CD4-positive, alpha-beta T cell treated with Interleukin-4 for 1 hour (primary cell): ENCODE measurements at places on chromosomes 7 and 10.

DNA sequence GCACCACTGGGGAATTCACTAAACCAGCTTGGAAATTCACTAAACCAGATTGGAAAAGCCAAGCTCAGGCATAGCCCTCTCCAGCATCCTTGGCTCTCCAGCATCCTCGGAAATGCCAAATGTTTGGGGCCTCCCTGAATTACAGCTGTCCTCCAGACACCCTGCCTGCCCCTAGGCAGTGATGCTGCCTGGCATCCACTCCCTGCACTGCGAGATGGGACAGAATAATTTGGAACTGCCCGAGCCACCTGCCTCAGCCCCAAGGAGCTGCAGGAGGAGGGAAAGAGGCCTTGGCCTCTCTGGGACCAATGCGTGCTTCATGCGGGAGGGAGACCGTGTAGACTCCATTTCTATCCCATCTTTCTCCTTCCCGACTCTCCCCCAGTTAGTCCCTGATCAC is 64.3 kb downstream of the INSIG1 start:
- no peak for DNase-seq

- no peak for DNase-seq
These were observed 4.2 kb upstream of the NANOS1 start for GRCh38 chr10:119025336-119025735.

DNA sequence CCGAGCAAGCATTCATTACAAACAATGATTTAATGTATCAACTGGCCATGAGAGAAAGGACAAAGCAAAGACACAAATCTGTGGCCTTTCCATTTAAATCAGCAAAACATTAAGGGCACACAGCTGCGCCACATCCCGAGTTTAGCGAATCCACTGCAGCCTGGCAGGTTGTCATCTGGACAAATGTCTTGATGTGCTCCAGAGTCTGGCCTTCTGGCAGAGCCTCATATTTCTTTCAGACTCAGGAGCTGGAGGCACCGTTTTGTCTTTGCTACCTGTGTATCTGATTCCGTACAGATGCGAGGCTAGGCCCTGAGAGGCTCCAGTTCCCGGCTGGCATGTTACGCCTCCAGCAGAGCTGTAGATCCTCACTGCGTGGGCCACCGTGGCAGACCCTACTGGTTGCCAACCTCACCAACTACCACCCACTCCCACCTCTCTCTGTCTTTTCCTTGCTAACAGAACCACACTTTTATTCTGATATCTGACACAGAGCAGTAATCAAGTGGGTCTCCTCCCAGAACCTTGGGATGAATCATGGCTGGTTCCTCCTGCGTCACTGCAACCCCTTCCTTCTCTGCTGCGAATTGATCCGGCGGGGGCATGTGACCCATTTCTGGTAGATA is 40.9 kb upstream of the EFCAB10 start:
- no peak for DNase-seq

DNA sequence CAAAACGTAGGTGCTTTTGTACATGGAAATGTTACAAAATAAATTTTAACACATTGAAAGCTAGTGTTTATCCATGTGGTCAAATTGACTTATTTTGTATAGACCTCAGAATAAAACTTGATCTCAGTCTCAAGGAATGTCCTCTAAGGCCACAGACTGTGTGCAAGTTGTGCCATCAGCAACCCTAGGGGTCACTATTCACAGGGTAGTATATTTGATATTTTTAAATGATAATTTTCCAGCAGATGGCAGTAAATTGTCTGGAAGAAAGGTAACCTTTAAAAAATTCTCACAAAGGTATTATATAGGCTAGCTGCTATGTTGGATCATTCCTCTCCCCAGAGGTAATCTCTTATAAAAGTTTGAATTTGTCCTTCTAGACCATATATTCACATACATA is 12.9 kb upstream of the SNX10 start:
- peak; percentile 59 for DNase-seq

- no peak for DNase-seq
These were observed 187.2 kb upstream of the CELF2 start for GRCh38 chr10:10830293-10830986.

DNA sequence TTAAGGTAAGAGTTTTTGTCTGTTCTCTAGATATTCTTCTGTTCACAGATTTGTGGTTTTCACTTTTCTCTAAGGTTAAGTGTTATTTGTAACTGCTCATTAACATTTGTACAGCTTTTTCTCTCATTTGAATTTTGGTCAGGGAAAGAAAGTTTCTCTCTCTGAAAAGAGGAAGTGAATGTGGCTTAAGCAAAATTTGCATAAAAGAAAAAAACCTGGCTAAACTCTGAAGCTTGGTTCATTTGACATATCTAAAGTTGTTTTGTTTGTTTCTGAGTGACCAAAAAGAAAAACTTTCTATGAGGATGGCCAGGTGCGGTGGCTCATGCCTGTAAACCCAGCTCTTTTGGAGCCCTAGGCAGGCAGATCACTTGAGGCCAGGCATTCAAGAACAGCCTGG is 22.0 kb upstream of the SLC26A4 start:
- no peak for DNase-seq

- DNase-seq = no peak
These were observed 8.5 kb downstream of the NRP1 start for GRCh38 chr10:33325929-33326328.

- no peak for DNase-seq
These were observed 38.9 kb upstream of the SLF2 start for GRCh38 chr10:100873827-100874326.

DNA sequence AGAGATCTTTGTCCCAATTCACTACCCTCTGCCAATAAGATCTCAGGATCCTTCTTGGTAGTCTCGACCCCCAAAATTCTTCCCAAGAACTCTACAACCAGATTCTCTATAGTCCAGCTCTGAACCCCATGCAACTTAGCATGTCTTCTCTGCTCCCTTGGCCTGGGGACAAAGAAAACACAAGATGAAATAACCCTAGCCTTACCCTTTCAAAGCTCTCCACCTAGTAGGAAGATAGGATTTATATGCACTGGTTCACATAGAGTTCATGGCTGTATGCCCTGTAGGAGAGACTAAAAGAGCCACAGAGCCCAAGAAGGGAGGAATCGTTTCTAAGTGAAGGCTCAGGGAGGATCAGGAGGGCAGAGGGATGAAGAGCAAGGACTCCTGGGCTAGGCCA is 96.1 kb downstream of the PPP1R3C start:
- DNase-seq = no peak

DNA sequence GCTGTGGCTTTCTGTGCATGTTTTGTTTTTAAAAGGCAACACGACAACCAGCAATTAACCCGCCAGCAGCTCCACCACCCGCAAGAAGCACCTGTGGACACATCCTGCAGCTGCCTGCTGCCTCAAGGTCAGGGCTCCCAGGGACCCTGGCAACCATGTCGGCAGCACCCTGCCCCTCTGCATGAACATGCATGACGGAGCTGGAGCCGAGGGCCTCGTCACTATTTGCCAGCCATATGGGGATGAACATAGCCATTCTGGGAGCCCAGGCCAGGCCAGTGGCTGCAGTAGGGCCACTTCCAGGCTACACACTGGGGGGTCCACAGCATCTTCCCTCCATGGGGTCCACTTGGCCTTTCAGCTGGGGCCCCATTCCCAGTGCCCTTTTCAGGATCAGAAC is 52.9 kb downstream of the CAMK2B start:
- DNase-seq = no peak

- DNase-seq = no peak
These were observed 52.2 kb downstream of the CPEB3 start for GRCh38 chr10:92238586-92239098.

DNA sequence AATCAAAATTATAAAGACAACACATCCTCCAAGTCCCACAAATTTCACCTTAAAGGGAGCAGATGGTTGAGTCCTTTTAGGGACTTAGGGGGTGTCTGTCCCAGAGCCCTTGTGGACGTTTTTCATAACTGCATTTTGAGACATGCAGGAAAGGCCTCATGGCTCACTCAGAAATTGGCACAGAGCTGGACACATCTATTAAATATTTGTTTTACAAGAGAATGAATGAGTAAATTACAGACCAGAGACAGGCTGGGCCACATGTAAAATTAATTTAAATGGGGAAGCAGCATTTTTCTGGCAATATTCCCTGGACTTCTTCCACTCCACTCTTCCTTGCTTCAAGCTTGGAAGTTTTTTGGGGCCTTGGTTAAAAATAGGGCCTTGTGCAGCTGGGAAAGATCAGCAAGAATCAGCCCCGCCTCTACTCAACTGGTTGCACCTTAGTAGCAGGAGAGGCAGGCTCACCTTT is 20.0 kb downstream of the LAMB1 start:
- DNase-seq = no peak

- DNase-seq = no peak
These were observed 22.5 kb upstream of the UBE2H start for GRCh38 chr7:129975309-129975708.

- DNase-seq = no peak
These were observed 730.0 kb upstream of the SORCS1 start for GRCh38 chr10:107894516-107894915.

GRCh38 chr7:73520673-73521635 is 1.1 kb downstream of the BAZ1B start:
- DNase-seq = peak; percentile 7

- DNase-seq = peak; percentile 50
These were observed 8.1 kb upstream of the OLAH start for GRCh38 chr10:15035385-15036301.

- DNase-seq = no peak
These were observed 193.9 kb upstream of the PPP2R2D start for GRCh38 chr10:131706952-131707351.

GRCh38 chr7:24574386-24574785 is 1.1 kb downstream of the PALS2 start:
- no peak for DNase-seq

DNA sequence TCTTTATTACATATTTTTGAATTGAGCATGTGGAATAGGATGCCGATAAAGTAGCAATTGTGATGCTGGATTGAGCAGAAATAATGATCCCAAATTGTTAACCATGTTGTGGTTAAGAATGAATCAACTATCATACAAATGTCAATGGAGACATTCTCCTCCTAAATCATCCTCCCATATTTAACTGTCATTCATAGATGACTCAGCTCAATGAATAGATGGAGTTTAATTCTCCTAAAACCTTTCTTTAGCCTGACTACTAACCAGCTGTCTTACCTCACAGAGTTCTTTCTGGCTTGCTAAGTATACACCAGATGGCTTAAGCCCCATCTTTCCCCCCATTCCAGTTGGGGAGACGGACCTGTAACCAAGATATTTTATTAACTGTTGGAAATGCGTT is 23.4 kb upstream of the NPS start:
- no peak for DNase-seq

DNA sequence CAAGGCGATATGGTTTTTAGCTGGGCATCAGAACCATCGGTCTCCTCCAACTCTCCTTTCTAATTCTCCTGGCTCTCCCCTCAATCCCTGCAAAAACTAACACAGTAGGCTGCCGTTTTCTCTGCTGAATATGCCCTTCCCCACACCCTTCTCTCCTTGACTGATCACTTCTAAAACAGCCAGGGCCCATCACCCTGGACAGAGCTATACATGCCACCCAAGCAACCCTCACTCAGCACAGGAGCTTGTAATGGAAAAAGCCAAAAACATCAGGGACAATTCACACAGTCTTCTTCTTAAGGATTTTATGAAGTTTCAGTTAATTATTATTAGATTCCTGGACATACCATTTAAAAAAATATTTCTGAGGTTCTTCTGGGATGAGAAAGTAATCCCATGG is 61.5 kb downstream of the PIK3AP1 start:
- DNase-seq = no peak

DNA sequence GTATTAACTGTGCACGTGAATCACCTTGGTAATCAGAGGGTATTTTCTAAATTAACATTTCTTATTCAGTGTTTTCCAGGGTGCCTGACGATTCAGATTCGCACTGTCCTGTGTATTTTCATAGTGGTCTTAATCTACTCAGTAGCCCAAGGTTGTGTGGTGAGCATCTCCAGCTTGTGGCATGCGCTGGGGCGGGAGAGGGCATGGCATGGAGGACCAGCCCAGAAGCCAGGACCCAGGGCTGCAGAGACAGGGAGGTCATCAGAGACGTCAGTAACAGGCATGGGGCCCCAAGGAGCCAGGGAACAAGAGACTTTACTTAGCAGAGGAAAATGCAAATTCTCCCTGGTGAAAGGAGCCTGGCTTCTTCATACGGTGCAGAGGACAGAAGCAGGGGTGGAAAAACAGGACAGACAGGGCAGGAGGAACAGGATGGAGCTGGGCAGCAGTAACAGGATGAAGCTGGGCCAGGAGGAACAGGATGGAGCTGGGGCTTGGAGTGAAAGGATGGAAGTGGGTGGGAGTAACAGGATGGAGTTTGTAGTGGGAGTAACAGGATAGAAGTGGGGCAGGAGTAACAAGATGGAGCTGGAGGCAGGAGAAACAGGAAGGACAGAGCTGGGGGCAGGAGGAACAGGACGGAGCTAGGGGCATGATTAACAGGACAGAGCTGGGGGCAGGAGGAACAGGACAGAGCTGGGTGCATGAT is 110.9 kb downstream of the ADCY1 start:
- DNase-seq = no peak

GRCh38 chr7:101784292-101785127 is 32.9 kb upstream of the CUX1 start:
- DNase-seq = no peak

GRCh38 chr7:151367284-151367683 is 25.7 kb downstream of the NUB1 start:
- no peak for DNase-seq

GRCh38 chr10:124671486-124672075 is 72.6 kb downstream of the FAM53B start:
- peak; percentile 49 for DNase-seq

- DNase-seq = peak; percentile 19
These were observed 104.4 kb upstream of the ZNF92 start for GRCh38 chr7:65269150-65269856.

- DNase-seq = no peak
These were observed 115.5 kb upstream of the DIP2C start for GRCh38 chr10:804787-805619.

DNA sequence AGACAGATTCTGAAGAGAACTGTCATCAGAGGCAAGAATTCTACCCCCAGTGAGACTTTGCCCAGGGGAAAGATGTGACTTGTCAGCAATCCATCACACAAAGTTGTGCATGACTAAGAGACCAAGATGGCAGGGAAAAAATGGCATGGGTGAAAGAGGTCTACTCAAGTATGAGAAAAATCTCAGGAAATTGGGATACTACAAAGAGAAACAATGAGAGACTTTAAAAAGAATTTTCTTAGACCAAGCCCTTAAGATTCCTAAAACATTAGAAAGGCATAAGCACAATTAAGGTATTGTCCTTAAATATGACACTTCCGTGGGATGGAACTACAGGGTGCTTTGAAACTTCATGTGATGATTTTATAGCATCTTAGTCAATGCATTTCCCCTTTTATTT is 45.6 kb upstream of the PDE1C start:
- no peak for DNase-seq
